Omental fat pad (tissue), 4 donors: ENCODE measurements at places on chromosomes 2 and 18.

DNA sequence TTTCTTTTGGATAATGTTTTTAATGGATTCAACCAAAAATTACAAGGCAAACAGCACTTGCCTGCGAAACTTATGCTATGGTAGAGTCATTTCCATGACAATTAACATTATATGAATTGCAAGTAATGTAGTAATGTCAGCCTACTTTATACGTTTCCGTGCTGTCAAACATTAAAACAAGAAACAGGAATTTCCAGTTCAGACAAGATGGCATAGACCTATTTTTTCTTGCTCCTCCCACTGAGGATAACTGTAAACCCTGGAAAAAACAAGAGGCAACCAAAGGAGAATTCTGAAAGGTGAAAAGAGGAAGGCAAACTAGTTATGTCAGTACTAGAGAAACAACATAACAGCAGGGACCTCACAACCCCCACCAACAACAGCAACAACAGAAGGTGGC is 170.7 kb downstream of the DIS3L2 start:
- DNase-seq: no peak

DNA sequence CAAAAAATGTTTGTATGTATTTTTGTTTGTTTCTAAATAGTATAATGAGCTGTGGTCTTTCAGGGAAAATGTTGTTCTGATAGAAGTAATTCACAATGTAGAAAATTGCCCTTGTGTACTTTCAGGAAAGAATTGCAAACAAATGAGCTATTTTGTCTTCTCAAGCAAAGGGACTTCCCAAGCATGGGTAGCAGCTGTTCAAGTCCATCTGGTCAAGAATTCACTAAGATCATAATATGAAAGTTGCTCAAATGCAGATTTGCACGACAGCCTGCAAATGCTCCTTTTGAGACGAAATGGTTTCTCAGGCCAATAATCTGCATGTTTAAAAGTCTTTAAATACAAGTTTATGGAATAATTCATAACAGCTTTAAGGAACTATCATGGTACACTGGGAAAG is 51.9 kb upstream of the HNMT start:
- DNase-seq: no peak

DNA sequence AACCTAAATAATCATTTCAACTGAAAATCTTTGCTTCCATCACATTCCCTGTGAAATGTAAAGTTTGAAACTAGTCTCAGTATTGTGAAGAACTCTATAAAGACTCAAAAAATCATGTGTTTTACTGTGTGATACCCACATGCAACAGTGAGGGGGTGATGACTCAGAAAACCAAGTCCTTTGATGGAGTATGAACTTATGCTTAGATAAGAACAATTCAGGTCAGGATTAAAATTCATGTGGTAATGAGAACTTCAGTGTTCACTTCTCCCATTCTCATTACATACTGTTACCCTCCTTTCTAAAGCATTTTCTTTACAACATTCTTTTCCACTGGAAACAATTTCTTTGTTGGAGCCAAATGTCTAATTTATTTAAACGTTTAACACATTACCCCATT is 360.2 kb downstream of the FSIP2 start:
- DNase-seq: no peak

- DNase-seq: no peak
Observed at GRCh38 chr18:55213586-55213985, 254.3 kb upstream of the CCDC68 start.

- DNase-seq: no peak
Observed at GRCh38 chr18:48944634-48945033, 6.1 kb downstream of the SMAD7 start.

- no peak for DNase-seq
Observed at GRCh38 chr18:79975985-79976680, 11.7 kb downstream of the HSBP1L1 start.

GRCh38 chr2:234735829-234736228 is 216.0 kb upstream of the SH3BP4 start:
- DNase-seq: no peak

DNA sequence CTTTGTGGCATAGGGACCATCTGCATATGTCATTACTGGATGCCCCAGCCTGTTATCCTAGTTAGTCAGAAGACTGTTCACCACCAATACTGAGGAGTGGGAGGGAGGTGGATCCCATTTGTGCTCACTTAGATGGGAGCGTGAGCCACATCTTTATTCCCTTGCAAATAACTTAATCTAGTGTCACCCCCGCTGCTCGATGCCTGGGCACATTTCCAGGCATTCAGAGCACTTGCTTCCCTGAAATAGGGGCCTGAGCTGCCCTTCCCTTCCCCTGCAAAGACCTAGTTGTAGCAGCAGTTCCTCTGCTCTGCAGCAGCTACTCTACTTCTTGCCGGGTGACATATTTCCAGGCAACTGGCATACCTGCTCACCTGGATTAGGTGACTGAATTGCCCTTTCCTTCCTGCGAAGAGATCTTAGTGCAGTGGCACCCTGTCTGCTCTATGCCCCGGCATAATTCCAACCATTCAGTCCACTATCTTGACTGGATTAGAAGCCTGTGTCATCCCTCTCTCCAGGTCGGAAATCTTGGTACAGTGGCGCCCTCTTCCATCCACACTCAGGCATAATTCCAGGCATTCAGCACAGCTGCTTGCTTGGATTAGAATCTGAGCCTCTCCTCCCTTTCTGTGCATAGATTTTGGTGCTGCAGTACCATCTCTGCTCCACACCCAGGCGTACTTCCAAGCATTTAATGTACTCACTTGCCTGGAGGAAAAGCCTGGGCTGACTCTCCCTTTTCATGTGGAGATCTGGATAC is 1389.1 kb upstream of the TMEFF2 start:
- no peak for DNase-seq

- no peak for DNase-seq
Observed at GRCh38 chr2:122491011-122491410, 735.6 kb downstream of the TSN start.

GRCh38 chr2:9465170-9465569 is 9.2 kb upstream of the IAH1 start:
- no peak for DNase-seq

DNA sequence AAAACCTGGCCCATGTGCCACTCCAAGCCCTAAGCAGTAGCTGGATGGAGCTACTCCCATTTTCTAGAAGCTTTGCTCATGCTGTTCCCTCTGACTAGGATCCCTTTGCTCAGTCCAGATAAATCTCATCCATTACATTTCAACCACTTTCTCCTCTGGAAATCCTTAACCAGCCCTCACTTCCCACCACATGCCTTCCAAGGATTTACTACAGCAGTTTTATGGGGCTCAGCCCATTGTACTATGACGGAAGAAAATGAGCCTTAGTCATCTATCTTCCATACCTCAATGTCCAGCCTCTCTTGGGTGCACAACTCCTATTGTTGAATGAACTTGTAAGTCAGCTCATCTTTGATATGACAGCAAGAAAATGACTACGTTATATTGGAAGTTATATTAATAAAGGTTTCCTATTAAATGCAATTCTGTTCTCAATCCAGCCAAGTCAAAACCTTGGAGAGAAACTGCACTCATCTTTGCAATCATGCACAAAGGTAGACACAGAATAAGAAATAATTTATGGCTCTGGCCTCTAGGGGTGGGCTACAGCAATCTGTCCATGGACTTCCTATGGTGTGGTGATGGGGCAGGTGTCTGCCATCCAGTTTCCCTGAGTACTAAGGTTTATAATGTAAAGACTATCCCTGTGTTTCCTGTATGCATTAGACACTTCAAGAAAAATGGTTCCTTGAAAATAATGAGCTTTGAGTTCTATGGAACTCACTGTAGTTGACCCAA is 3.4 kb downstream of the B4GALT6 start:
- DNase-seq: no peak

- no peak for DNase-seq
Observed at GRCh38 chr2:99365661-99366060, 28.5 kb downstream of the EIF5B start.

- no peak for DNase-seq
Observed at GRCh38 chr2:106555053-106555452, 67.9 kb downstream of the CD8B2 start.

DNA sequence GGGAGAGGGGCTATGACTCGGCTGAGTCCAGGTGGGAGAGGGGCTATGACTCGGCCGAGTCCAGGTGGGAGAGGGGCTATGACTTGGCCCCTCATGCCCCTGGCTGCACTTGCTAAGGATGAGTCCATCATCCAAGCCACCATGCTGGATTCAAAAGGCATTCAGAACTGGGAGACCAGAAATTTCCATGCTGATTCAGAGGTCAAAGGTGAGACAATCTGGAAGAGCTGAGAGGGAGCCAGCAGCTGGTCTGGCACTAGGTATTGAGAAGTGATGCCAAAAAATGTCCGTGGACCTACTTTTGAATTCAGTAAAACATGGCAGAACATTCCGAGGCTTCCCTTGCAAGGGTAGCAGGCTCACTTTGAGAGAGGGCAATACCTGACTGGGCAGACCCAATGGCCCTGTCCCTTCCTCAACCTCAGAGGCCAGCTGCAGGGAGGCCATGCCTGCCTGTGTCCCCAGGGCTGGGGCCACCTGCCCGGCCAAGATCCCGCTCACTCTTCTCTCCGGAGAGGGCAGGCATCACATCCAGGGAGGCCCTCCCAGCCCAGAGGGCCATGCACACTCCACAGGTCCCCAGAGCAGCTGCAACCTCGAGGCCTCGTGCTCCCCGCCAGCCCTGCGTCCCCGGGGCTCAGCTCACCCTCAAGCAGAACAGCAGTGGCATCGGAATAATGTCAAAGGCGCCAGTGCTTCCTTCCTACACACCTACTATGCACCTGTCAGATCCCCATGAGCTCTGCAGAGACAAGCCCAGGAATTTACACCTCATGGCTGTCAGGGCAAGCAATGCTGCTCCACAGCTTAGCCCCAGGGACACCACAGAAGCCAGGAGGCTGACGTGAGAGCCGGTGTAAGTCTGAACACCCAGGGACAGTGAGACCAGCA is 80.2 kb upstream of the GPC1 start:
- DNase-seq: no peak

GRCh38 chr2:62178741-62179271 is 17.1 kb upstream of the B3GNT2 start:
- DNase-seq: no peak

DNA sequence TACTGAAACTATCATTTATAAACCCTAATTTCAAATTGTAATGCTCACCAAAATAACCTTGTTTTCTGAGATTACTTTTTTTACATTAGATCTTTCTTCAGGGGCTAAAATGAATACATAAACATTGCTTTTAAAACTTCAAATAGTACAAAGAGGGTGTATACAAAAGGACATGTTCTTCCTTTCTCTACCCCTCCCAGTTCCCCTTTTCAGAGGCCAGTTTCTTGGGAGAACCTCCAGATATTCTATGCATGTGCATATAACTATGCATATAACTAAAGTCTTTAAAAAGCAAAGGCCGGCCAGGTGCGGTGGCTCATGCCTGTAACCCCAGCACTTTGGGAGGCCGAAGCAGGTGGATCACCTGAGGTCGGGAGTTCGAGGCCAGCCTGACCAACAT is 10.6 kb upstream of the FAM117B start:
- DNase-seq: no peak

GRCh38 chr2:219358170-219359075 is 25.9 kb upstream of the RESP18 start:
- DNase-seq: no peak

GRCh38 chr18:54828986-54829385 is 709 bp downstream of the RAB27B start:
- DNase-seq: no peak

- DNase-seq: no peak
Observed at GRCh38 chr2:1787755-1788477, 43.6 kb upstream of the PXDN start.

DNA sequence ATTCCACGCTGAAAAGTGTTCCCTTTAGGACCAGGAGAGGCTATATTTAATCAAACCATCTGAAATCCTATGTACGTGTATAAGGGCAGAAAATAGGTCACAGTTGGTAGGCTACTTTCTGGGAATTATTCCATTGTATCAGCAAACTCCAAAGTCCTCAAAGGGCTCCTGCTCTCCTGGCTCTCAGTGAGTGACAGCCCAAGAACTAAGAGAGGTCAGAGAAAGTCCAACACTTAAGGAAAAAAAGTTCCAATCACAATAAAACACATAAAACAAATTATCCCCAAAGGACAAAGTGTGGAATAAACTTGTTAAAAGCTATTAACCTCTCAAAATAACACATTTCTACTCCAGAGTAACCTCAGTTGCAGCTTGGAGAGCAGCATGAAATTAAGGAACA is 183.3 kb downstream of the SLC8A1 start:
- no peak for DNase-seq

DNA sequence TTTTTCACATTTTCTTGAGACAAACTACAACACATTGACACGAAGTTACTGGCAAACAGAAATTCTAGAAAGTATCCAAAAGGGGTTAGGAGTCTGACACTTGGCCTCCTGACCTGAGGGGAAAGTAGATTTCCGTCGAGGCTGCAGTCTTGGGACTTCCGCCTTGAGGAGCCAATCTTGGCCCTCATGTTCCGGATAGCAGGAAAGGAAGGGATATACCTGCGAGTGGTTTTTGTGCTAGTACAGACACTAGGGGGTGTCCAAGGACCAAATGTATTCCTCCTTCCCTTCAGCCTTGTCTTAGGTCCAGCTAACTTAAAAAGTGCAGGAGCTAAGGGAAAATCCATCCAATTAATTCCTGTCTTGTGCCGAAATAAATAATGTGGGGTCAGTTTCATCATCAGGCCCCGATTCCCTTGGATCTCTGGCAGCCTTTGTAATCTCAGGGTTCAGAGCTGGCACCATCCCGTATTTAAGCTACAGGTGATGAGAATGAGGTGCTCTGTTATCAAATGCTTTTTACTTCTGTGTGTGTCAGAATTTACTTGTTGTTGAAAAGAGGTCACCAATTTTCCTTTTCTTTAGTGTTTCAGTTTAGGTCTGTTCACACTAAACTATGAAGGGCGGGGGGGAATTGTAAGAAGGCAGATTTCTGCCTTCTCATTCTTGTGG is 330.2 kb upstream of the FANCL start:
- no peak for DNase-seq

DNA sequence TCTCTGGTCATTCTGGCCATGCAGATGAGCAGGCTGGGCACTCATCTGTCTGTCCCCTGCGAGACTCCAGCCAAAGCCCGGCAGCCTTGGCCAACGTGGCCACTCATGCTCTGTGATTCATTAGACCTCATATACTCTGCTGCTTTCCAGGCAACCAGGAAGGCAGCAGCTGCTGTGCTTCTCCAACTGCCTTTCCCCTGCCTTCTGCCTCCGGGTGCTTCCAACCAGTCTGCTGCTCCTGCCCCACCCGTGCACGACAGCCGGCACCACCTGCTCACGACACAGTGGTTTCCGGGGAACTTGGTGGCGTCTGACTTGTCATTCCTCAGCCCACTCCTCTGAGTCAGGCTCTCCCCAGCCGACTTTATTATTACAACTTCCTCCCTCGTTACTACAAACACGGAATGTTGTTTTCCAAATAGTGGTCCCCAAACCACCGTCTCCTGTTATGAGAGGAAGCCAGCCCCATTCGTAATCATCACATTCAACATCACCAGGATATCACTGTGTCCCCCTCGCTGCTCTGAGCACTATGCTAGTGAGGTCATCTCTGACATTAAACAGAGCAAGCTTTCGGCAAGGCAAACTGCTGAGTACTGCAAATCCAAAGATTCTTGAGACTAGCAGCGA is 392.4 kb downstream of the ALK start:
- no peak for DNase-seq
